ENCODE measurements at places on chromosomes 13 and 19.
A peak's percentile ranks its signal among the peaks of the same experiment; 100 is the strongest.

DNA sequence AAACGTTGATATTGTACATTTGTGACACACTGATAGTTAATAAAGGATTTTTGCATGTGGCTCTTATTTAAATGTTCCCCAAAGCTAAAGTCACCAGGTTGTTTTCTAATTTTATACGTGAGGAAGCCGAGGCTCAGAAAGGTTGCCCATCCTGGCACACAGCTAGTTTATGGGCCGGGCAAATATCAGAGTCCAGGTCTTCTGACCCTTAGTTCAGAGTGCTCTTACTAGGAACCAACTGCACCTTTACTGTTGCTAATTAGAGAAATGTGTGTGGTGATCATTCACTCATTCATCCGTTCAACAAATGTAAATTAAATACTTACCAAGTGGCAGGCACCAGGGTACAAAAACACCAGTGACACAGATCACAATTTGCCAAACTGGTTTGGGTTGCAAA lies 46.3 kb upstream of the RGCC start:
- DNase-seq, result no peak

DNA sequence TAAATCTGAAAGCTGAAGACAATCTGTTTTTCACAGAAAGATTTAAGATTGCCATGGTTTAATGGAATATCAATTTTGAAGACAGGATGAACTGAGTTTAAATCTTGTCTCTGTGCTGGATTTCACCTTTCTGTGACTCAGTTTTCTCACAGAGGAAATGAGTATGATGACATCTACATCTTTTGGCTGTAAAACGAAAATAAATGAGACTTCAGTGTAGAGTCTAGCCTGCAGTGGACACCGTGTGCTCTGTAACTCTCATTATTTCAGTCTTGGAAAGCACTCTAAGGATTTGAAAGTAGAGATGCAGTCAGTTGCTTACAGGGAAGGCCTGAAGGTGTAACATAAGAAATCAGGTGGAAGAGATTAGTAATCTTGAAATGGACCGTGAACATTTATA lies 150.4 kb downstream of the NALCN start:
- DNase-seq, result no peak

DNA sequence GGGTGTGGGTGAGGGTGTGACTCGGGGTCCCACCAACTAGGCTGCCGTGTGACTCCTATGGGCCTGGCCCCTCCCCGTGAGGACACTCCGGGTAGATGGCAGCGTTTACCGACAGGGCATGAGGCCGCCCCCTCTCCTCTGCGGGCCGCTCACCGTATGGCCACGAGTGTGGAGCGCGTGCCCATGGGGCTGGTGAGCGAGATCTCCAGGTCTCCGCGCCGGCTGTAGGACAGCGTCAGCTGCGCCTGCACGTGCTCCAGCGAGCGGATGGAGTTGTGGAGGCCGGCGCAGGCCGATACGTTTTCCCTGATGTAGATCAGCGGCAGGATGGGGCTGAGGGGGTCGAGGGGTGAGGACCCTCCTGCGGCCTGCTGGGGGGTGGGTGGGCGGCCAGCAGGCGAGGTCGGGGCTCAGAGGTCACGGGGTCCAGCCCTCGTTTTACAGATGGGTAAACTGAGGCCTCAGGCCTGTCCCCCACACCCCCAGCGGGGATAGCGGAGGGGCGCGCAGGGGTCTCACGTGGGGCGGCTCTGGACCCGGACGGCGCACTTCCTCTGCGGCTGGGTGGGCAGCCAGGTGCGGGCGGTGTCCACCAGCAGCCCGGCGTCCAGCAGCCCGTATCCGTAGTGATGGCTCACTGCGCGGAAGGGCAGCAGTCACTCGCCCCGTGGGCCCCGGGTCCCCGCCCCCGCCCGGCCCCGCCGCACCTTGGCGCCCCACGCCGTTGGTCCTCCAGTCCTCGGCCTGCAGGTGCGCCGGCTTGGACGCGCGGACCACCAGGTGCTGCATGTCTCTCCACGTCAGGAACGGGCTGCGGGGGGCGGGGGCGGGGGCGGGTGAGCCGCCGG lies 4.3 kb upstream of the C19orf25 start:
- DNase-seq, result no peak

GRCh38 chr13:107244241-107244640 lies 676.3 kb upstream of the ARGLU1 start:
- no peak for DNase-seq

GRCh38 chr19:52724701-52725514 lies 9.9 kb downstream of the ZNF611 start:
- no peak for DNase-seq

DNA sequence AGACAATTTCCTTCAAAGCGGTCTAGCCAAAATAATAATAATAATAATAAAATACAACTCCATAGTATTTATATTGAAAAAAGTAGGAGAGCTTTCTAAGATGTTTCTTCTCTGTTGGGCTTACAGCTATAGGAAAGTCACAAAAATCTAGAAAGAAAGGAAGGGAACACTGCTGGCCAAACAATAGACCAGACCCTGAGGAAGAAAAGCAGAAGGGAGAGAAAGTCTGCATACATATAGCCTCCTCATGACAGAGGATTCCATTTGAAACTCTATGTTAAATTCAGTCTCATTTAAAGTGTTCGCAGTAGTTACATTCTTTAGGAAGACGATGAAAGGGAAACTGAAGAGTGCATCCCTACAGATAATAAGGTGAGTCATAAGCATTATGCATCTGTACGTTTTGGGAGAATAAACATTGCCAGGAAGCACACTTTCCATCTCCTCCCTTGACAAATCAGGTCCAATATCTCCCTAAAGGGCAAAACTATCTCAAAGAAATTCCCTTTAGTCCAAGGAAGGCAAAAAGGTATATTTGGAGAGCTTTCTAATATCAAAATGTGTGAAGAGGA lies 86.5 kb downstream of the PCDH9 start:
- DNase-seq, result no peak

- no peak for DNase-seq
Observed at GRCh38 chr19:58581227-58582141, 8.3 kb upstream of the MZF1 start.

DNA sequence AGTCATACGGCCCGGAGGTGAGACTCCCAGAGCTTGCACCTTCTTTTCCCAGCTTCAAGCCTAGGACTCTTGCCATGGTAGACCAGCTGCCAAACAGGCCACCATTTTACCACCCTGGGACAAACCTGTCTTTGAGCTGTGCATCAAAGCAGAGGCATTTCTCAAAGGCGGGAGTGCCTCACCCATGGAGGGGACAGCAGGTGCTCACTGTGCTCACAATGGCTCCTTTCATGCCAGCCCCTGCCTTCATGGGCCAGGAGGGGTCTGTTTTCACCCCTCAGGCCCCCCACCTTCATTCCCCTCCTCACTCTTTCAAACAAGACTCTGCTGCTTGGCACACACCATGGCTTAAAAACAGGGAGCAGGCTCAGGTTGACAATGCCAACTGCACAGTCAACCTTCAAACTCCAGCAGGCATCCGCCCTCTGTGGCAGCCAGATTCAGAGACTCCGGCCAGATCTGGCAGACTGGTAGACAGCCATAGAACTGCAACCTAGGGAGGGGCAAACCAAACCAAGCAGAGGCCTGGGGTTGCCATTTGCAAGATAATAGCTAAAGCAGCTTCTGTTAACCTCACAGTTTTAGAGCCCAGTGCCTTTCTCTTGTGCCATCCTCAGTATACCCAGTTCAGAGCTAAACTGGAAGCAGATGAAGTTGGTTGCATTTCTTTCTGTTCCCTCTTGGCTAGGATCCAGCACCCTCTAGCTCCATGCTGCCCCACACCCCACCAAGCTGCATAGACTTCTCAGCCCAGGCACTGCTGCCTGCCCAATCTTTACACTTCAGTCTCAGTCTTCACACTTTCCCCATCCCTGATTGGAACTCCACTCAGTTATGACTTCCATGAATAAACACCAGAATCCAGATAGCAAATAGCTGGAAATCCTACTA lies 93.9 kb upstream of the SPATA13 start:
- DNase-seq, result no peak

DNA sequence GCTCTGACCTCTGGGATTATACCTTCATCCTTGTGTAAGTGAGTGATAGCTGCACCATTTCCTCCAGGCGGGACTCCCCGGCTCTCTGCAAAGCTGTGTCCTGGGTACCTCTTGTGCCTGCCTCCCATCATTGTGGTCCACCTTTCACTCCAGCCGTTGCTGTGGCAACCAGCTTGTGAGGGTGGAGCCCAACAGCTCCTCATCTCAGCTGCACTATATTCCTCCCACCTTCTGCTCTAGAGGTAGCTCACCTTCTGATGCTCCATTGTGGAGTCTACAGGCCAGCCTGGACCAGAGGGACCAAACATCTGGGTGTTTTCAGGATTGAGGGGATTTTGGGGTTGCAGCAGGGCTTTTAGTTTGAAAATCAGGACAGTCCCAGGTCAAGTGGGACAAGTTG lies 708.2 kb downstream of the UQCRFS1 start:
- no peak for DNase-seq

DNA sequence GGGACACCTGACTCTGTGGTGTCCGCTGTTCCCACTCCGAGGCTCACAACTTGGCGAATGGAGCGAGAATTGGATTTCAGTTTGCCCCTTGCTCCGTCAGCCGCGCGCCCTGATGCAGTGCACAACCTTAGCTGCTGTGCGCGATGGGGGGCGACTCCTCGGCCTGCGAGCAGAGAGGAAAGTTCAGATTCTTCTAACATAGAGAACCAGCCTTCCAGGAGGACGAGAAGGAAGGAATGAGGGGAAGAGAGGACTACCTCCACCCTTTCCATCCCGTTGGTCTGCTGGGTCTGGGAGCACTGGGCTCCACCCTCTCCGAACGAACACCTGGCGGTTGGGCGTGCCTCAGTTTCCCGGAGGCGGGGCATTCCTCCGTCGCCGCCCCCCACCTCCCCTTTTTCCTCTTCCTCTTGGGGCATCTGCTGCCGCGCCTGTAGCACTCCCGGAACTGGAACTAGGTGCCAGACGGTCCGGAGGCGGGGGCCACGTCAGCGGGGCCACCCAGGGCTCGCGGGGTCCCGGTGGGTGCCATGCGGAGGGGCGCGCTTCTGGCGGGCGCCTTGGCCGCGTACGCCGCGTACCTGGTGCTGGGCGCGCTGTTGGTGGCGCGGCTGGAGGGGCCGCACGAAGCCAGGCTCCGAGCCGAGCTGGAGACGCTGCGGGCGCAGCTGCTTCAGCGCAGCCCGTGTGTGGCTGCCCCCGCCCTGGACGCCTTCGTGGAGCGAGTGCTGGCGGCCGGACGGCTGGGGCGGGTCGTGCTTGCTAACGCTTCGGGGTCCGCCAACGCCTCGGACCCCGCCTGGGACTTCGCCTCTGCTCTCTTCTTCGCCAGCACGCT lies at the start of gene KCNK6:
Gene KCNK6 (plus strand): TSS at position 425 of the 838 bp plus-strand sequence. CDS start 106 bp downstream, at position 531.
- no peak for DNase-seq

- DNase-seq, result no peak
Observed at GRCh38 chr13:51495316-51495715, 42.5 kb upstream of the INTS6 start.

DNA sequence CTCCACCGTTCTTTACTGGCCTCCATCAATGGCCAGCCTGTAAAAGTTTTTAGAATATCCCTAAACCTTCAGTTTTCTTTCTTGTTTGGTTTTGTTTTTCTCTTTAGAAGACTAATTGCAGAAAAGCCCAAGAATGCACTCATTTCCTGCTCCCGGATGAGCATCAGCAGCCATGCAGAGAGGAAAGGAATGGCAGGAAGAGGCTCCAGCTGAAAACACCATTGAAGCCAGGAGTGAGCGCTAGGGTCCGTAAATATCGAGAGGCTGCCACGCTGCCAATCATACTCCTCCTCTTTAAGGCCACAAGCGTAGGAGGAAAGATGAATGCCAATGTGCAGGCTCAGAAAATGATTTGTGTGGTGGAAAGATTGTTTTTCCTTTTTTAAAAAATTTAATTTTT lies 57.4 kb upstream of the UBE2L5 start:
- no peak for DNase-seq

DNA sequence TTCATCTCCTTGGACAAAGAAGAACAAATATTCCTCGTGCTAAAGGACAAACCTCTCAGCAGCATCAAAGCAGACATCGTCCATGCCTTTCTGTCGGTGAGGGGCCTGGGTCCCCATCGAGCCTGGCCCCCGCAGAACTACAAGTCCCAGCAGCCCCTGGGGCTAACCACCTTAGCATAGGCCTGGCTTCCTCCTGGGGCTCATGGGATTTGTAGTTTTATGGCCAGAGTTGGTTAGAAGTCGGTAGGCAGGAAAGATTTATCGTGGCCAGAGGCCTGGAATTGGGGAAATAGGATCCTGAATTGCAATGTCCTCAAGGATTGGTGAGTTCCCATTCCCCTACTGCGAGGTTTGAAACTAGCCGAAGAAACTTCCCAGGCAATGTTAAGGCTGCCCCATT lies 19.6 kb downstream of the TMEM150B start:
- DNase-seq, result no peak

DNA sequence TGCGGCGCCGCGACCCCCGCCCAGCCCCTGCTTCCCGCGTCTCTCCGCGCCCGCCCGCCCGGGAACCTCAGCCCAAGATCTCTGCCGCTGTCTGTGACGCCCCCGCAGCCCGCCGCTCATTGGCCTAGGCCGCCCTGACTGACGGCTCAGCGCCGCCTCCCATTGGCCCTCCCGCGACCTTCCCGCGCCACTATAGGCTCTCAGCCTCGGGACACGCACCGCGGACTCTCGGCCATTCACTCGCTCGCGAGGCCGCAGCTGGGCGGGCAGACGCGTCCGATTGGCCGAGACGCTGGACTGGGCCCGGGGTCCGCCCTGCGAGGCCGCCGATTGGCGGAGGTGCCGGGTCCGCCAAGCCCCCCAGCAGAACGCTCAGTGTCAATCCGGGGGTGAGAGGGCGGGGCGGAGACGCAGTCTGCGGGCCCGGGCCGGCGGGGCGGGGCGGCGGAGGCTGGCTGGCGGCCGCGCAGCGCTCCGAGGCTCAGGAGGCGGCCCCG lies at the start of gene PRKACA:
Gene PRKACA (minus strand): TSS at position 95 of the 497 bp plus-strand sequence. CDS start 215 bp downstream, outside the sequence.
- DNase-seq, result peak; percentile 98

DNA sequence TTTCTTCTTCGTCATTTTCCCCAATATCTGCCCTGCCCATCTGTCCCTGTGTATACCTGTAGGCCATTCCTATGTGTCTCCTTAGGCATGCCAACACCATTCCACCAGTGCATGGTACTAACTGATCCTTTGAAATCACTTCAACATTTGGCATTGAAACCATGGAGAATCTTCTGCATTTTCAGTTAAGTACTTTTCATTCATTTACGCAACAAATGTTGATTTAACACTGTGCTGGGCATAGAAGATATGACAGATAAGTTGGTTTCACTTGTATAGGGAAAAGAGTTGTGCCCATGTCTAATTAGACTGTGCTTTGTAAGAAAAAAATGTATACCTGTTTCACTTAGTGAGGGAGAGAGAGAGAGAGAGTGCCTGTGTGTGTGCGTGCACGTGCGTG lies 77.9 kb upstream of the FLT1 start:
- no peak for DNase-seq

GRCh38 chr19:13060233-13060963 lies 42.3 kb downstream of the LYL1 start:
- DNase-seq, result no peak

- DNase-seq, result peak; percentile 40
Observed at GRCh38 chr13:113915012-113915763, 51.3 kb upstream of the GAS6 start.
